AG08395 (cell line): ENCODE measurements at places on chromosomes 11 and 22.

DNA sequence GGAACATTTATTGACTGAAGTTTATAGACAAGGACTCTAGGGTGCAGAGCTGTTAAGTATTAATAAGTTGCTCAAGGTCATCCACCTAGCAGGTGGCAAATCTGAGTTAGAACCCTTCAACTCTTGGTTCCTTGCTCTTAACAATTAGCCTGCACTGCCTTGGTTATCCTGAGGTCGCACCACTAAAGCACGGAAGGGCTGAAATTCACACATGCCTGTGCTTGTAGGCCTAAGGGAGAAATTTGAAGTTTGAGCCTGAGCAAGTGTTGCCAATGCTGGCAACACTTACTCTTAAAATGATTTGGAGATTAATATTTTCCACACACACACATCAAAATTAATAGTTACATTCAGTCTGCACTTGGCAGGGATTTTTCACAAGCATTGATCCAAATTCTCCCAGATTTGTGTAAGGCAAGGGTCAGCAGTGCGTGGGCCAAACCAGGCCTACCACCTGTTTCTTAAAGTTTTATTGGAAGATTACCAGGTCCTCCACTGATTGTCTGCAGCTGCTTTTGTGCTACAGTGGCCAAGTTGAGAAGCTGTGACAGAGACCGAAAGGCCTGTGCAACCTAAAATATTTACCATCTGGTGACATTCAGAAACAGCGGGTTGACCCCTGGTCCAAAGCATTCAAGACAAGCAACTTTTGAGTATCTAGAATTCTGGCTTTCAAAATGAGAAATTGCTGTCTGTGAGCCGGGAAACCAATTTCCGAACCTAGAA lies 16.3 kb downstream of the APOL5 start:
- no peak for DNase-seq

- DNase-seq = no peak
These were observed 5.7 kb downstream of the MPZL2 start for GRCh38 chr11:118258410-118258809.

- DNase-seq = no peak
These were observed 4.4 kb downstream of the ABCG4 start for GRCh38 chr11:119153049-119153818.

DNA sequence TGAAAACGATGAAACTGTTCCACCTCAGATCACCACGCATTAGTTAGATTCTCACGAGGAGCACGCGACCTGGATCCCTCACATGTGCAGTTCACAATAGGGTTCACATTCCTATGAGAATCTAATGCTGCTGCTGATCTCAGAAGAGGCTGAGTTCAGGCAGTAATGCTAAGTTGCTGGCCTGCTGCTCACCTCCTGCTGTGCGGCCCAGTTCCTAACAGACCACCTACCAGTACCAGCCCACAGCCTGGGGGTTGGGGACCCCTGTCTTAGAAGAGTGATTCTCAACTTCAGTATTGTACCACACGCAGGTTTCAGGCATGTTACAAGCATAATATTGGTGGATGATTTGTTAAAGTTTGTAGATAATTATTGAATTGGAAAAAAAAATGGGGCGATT lies 182.7 kb downstream of the BLID start:
- DNase-seq = no peak

GRCh38 chr22:41702763-41703162 lies 3.5 kb downstream of the MEI1 start:
- no peak for DNase-seq

DNA sequence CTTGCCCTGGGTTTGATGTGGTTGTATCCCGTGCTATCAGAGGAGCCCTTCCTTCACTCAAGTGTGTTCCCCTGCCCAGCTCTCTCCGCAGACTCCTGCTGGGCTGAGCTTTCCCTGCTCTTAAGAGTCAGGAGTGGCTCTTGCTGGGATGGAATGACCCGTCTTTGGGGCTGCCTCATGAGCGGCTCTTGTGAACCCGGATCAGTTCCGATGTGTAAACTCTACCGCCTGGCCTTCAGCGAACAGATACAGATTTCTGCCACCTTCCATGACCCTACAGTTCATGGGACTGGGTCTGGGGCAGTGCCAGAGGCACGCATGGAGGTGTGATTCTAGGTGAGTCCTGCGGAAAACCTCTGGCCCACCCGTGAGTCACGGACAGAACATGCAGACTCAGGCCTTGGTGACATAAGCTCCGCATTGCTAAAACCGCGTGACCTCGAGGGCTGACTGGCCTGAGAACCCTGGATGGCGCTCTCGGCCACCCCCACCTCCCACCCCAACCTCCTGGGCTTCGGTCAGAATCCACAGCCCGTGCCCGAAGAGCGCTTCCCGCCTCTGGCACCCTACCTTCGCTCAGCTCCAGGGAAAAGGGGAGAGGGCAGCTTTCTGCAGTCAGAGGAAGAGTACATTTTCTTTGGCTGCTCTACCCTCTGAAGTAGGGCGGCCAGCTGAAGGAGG lies 1.3 kb upstream of the ZBTB16 start:
- no peak for DNase-seq

GRCh38 chr11:129967996-129968395 lies 34.6 kb downstream of the PRDM10 start:
- DNase-seq = no peak

- no peak for DNase-seq
These were observed 1995.6 kb upstream of the RAG2 start for GRCh38 chr11:38593649-38594048.

- DNase-seq = no peak
These were observed 21.8 kb upstream of the UPK3A start for GRCh38 chr22:45262931-45263462.

DNA sequence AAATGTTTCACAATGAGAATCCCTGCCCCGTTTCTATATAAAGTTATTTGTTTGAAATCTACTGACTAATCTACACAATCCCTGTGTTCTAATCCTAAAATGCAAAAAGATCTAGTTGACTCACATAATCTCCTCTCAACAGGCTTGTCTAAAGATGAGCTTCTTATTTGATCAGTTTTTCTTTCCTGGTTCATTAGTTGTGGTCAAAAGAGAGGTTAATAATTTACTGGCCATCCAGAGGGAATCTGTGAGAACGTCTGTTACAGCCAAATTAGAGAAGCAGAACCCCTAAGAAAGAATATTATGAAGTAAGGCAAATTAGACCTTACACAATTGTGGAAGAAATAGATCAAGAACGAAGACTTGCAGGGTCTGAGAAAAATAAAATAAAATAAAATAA lies 173.7 kb upstream of the ANO3 start:
- DNase-seq = no peak

GRCh38 chr11:107824668-107825369 lies 33.8 kb downstream of the SLC35F2 start:
- no peak for DNase-seq

GRCh38 chr11:58575377-58576020 lies at the start of gene LPXN:
Gene LPXN (minus strand): TSS chr11:58575856. CDS start chr11:58575772, 84 bp downstream.
- peak; percentile 44 for DNase-seq
